Small intestine (tissue), 16 donors: ENCODE measurements at places on chromosomes 4 and X.

DNA sequence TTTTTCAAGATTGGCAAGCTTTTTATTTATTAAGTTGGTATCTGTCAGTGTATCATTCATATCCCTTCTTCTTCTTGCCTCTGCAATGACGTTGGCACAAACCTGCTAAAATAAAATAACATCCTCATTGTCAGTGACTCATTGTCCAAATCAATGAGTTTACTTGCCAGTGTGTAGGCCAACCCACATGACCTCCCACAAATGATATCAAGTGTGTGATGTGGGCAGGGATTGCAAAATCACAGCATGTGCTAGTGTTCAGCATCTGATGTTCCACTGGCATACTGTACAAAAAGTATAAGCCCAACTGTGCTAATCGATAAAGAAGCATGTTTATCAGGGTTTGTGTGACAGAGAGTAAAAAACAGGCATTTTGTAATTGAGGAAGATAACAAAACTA lies 25.5 kb downstream of the GPAT3 start:
- DNase-seq: peak; percentile 79

GRCh38 chrX:18828832-18829404 lies 121.5 kb downstream of the PPEF1 start:
- DNase-seq: no peak

DNA sequence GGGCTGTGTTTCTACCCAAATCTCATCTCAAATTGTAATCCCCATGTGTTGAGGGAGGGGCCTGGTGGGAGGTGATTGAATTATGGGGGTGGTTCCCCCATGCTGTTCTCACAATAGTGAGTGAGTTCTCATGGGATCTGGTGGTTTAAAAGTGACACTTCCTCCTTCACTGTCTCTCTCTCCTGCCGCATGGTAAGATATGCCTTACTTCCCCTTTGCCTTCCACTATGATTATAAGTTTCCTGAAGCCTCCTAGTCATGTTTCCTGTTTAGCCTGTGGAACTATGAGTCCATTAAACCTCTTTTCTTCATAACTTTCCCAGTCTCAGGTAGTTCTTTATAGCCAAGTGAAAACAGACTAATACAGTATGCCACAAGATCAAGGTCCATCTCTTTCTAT lies 70.0 kb upstream of the MSX1 start:
- no peak for DNase-seq

GRCh38 chr4:8308856-8309771 lies 39.6 kb downstream of the HTRA3 start:
- no peak for DNase-seq

GRCh38 chr4:80161413-80162058 lies 35.8 kb upstream of the PRDM8 start:
- DNase-seq: no peak

DNA sequence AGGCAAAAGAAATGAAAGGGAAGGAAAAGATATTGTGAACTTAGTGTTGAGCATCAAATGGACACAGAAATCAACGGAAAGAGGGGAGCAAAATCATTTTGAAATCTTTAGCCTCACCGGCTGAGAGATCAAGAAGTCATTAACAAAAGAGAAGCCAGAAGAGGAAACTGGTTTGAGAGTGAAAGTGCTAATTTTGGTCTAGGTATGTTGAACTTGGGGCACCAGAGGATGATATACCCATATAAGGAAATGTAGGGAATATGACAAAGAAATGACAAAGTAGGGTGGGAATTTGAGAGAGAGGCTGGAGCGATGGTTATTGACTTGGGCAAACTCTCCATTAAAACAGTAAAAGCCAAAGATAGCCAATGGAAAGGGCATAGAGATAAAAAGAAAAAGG lies 183.4 kb upstream of the ATOH1 start:
- no peak for DNase-seq

DNA sequence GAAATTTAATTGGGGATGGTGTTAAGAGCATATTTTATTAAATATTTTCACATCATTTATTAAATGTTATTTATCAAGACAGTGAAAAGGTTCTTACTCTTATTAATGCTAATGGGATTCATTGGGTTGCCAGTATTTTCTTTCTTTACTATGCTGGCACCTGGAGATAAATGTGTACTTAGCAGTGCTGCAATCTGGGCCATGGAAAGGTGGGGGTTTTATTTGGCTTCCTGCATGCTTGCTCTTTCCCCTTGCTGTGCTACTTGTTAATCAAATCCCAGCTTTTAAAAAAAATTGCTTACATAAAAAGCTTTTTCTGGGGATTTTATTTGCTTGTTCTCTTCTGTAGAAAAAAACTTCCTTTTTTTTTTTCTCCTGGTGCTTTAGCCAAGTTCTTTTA lies 48.3 kb downstream of the ZAR1 start:
- DNase-seq: no peak

DNA sequence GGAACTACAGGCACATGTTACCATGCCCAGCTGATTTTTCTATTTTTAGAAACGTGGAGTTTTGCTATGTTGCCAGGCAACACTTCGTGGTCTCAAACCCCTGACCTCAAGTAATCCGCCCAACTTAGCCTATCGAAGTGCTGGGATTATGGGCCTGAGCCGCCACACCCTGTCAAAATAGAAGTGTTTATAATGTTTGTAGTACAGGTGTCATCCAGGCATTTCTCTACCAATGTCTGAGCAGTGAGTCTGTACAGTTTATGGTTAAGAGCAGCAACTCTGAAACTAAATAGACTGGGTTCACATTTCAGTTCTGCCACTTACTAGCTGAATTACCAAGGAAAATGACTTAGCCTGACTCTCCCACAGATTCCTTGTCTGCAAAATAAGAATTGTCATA lies 460.4 kb upstream of the GALNT7 start:
- no peak for DNase-seq

DNA sequence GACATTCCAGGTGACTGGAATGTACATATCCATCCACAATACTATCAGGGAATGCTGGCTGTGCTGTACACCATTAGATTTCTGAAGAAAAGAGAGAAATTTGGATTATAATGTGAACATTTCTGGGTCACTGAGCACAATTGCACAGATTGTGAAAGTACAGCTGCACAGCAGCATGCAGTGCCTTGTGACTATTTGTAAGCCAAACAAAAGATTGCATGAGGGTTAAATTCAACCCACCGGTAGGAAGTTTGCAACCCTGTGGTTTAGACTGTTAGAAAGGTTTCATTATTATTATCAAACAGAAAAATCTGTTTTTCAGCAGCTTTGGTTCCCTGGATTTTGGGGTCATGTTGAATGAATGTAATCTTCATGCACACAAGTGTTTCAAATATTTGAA lies 24.5 kb downstream of the DDIT4L start:
- DNase-seq: no peak

- no peak for DNase-seq
Observed at GRCh38 chr4:189779281-189779980, 161.2 kb upstream of the FRG1 start.

DNA sequence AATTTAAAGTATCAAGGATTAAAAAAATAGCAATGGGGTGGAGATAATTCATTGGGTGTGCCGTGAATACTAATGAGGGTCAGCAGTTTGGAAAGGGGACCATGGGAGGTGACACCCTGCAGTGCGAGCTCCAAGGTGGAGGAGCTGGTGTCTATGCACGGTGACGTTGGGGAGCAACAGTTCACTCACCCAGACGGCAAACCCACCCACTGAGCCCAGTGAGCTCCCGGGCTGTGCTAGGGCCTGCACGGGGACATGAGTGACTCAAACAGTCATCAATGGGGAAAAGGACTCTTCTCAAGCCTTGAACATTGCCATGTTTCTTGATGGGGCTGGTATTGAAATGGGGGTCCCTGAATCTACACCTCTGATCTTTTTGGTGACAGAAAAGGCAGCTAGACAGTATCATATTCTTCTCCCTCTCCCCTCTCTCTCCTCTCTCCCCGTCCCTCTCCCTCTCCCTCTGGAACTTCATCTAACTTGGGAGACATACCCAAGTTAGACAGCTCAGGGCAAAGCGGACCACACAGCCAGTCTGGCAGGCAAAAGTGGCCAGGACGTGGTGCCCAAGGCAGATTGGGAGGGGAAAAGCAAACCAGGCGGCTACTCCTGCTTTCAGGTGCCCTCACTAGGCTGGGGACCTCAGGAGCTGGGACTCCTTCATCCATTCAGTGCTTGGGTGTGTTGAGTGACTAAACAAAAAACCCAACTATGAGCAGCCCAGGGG lies 26.3 kb upstream of the PPP2R2C start:
- DNase-seq: no peak

GRCh38 chr4:164442180-164442579 lies 311.8 kb upstream of the SMIM31 start:
- DNase-seq: no peak

DNA sequence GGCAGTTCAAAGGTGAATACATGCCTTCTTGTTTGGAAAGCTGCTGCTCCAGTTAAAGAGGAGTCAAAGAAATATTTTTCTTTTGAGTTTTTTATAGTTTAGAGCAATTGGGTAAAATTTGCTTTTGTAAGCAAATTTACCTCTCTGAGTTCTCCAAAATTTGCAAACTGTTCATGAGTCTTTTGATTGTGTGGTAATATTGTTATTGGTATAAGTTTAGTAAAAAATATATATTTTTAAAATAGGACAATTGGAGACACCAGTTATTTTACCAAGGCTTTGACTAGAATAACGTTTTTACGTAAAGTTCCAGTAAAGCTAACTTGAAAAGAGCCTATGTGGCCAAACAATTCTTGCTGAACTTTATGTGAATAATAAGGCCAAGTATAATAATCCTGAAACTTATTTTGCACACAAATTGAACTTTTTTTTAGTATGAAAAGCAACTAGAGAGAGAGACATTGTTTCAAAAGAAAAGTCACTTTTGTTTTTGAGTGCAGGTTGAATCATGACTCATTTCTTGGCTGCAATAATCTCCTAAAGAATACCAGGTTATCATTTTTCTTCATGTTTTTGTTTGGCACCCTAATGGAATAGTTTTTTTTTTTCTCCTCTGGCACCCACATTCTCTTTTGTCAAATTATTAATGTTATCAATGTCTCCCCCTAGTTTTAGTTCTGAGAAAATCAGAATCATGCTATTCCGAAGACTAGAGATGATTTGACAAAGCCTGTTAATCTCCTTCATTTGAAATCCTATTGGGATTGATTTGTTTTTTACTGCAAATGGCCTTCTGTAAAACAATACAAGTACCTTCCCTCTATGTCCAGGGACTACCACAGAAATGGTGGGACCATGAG lies 57.1 kb downstream of the UGT2B10 start:
- peak; percentile 27 for DNase-seq

GRCh38 chr4:10315638-10316037 lies 141.6 kb downstream of the ZNF518B start:
- DNase-seq: no peak

GRCh38 chrX:43165343-43165920 lies 387.5 kb upstream of the PPP1R2C start:
- DNase-seq: no peak

GRCh38 chrX:93874554-93874953 lies 200.5 kb downstream of the FAM133A start:
- no peak for DNase-seq

DNA sequence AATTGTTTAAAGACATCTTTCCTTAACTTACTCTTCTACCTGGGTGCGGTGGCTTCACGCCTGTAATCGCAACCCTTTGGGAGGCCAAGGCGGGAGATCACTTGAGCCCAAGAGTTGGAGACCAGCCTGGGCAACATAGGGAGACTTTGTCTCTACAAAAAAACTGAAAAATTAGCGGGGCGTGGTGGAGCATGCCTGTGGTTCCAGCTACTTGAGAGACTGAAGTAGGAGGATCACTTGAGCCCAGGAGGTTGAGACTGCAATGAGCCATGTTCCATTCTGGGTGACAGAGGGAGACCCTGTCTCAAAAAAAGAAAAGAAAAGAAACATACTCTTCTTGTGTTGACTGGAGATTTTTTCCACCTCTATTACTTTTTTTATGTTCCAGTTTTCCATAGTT lies 181.9 kb downstream of the RAPGEF2 start:
- no peak for DNase-seq

DNA sequence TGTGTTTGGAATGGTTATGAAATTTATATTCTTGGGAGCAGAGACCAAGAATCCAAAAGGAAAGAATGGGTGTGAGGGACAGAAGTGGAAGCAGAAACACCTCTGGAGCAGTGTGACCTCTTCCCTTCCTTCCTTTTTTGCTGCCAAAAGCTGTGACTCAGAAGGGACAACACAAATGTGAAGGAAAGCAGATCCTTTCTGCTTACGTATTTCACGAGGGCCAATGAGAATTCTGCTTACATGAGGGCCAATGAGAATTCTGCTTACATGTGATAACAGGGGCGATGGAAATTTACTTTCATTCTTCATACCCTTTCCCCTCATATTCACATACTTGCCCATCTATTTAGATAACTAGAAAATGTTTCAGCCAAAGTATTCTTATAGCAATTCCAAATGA lies 404.6 kb downstream of the PRDM5 start:
- DNase-seq: no peak

DNA sequence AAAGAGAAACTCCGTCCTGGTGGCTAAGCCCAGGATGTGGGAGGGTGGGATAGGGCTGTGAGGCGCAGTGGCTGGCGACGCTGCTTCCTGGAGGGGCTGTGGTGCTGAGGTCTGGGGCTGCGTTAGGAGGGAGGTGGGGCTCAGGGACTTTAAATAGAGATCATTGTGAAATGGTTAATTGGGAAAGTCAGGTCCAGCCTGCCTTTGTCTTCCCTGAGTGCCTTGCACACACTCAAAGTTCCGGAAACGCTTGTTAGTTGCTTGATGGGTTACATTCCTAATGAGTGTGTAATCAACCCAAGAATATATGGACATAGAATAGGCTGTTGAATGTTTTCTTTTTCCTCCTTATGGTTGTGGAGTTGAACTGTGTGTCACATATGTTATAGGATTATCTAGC lies 55.7 kb upstream of the CLDN34 start:
- no peak for DNase-seq

GRCh38 chrX:131588995-131589394 lies 45.1 kb downstream of the OR13H1 start:
- no peak for DNase-seq

- no peak for DNase-seq
Observed at GRCh38 chr4:114208574-114209151, 229.2 kb upstream of the ARSJ start.

DNA sequence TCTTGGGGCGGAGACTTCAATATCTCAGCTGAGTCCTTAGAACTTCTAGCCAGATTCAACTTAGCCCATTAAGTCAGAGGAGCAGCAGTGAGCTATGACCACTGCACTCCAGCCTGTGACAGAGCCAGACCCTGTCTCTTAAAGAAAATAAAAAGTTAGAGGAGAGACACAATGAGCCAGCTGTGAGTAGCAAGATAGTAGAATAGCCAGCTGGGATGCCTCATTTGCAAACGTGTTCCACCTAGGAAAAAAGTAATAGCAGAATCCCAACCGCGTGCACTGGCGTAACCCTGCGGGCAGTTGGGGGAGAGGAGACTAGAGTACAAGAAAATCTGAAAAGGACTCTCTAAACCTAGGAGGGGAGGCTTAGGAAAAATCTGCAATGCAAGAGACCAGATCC lies 133.2 kb upstream of the ANXA3 start:
- DNase-seq: no peak

DNA sequence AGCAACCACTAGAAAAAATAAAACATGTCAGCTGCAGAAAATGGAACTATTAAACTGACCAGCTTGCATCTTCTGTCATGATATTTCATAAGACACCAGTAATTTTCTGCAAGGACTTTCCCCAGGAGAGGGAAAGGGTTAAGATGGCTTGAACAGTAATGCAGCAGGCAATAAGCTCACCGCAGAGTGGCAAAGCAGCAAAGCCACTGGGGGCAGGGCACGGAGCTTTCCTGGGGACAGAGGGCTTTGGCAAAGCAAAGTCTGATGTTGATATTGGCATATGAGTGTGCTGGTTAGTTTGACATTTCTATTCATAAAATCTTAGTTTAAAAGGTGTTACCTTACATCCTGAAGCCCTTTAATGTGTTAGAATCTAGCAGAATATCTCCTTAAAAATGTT lies 55.1 kb upstream of the NAP1L5 start:
- peak; percentile 44 for DNase-seq

- no peak for DNase-seq
Observed at GRCh38 chrX:107632346-107632745, 4.0 kb downstream of the PRPS1 start.
